ENCODE measurements at places on chromosomes 7 and 10. TPM values are rescaled to one million over a fixed set of nuclear protein-coding genes. Genes with fewer than 3 reads are reported as not detected.

DNA sequence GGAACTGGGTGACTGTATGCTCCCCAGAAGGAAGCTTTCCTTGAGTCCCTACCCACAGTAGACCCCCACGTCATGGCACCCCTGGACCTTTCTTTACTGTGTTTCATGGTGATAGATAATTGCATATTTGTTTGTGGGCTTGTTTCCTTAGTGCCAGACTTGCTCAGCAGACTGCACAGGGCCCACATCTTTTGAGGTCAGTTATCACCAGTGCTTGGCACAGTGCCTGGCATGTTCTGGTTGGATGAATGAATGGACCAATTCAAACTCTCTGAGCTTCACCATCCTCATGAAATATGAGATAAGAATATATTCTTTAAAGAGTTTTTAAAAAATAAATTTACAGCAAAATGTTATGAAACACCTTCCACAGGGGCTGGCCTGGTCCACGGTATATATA is 78.4 kb upstream of the EMX2 start:
- H3K27ac ChIP-seq: no peak overlapping the region
- no peaks in the 10 kb centered on the region for H3K4me1 ChIP-seq
- DNase-seq: no peak
- H3K27me3 ChIP-seq: no peaks in the 10 kb centered on the region
- no peak overlapping the region for H3K4me3 ChIP-seq

The ALOX5 gene
- 1.4 TPM for total RNA-seq

- DNase-seq: no peak
- H3K27me3 ChIP-seq: no peaks in the 10 kb centered on the region
- no peaks in the 10 kb centered on the region for H3K36me3 ChIP-seq
- H3K27ac ChIP-seq: no peak overlapping the region
These were observed 182.6 kb upstream of the FZD8 start for GRCh38 chr10:35824704-35825103.

The DLX5 gene
- total RNA-seq: not detected

The RBP4 gene
- total RNA-seq: not detected

DNA sequence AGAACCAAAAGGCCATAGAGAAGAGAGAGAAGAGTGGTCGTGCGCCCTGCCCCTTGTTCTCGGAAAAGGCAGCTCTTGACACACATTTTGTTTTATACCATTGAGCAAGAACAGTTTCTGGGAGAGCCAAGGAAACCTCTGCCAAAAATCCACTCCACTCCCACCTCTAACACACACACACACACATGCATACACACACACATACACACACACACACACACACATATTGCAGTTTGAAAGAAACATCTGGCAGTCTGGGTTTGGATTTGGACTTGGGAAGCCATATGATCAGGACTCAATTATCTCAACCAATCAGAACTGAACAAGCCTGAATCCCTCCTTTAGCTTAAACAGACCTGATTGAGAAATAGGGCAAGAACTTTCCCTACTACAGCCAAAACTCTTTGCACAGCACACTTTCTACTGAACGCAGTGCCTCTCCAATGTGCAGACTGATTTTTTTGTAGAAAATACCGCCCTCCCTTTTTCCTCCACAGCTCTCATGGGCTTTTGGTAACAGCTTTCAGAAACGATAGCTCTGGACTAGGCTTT is 484.0 kb upstream of the ZWINT start:
- no peaks in the 10 kb centered on the region for H3K27me3 ChIP-seq
- no peaks in the 10 kb centered on the region for H3K36me3 ChIP-seq
- H3K4me3 ChIP-seq: no peak overlapping the region
- DNase-seq: no peak
- H3K27ac ChIP-seq: no peak overlapping the region

The LIPF gene
- total RNA-seq: not detected

The SLC26A3 gene
- not detected for total RNA-seq

DNA sequence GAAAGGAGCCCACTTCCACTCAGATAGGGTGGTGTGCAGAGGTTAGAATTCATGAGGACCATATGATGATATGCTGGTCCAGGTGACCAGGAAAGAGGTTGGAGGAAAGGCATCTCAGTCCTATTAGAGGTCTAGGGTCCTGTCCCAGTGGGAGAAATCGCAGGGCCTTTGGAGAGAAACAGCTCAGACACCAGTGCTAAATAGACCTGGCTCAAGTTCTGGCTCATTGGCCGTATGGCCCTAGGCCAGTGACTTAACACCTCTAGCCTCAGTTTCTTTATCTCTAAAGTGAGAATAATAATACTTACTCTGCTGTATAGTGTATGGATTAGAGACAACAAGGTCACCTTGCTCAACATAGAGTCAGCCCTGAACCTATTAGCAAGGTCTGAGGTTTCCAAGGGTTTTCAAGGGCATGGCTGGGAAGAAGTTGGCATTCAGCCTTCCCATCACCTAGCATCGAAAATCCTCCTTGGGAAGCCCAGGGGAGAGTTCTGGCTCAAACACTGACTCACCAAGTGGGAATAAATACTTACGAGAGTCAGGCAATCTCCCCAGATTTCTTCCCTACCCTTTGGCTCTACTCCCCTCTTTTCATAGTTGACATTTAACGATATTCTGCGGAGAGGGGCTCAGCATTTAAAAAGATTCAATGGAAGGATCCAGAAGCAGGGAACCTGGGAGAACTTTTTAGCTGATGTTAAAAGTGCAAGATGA is 473.1 kb upstream of the PODXL start:
- H3K4me3 ChIP-seq: no peak overlapping the region
- H3K36me3 ChIP-seq: no peaks in the 10 kb centered on the region
- no peak for DNase-seq
- peaks cover 25% of the 10 kb centered on the region for H3K4me1 ChIP-seq

GRCh38 chr7:121352323-121352722 is 23.5 kb downstream of the WNT16 start:
- H3K36me3 ChIP-seq: no peaks in the 10 kb centered on the region
- H3K4me1 ChIP-seq: peaks cover 6% of the 10 kb centered on the region
- H3K4me3 ChIP-seq: no peak overlapping the region
- H3K27ac ChIP-seq: no peak overlapping the region
- DNase-seq: no peak

DNA sequence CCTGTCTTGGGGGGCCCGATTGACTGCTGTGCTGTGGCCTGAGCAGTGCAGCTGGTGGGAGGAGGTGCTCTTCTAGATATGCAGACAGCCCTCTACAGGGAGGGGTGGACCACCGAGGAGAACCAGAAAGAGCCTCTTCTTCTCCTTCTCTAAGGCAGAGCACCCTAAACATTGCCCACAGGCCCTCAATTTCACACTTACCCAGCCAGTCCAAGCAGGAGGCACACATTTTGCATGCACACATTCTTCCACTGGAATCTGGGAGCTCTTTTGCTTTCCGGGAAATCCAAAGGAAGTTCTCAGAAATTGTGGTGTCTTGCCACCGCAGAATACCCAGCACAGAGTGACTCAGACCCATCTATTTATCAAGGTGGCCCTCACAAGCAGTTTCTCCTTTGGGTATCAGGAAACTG is 45.8 kb downstream of the EEPD1 start:
- H3K27ac ChIP-seq: no peak overlapping the region
- no peak for DNase-seq
- no peaks in the 10 kb centered on the region for H3K27me3 ChIP-seq
- no peak overlapping the region for H3K4me3 ChIP-seq

- peak; percentile 70 for DNase-seq
- H3K4me3 ChIP-seq: no peak overlapping the region
- no peaks in the 10 kb centered on the region for H3K27me3 ChIP-seq
- H3K27ac ChIP-seq: no peak overlapping the region
These were observed 21.0 kb upstream of the ABI1 start for GRCh38 chr10:26881600-26882331.

DNA sequence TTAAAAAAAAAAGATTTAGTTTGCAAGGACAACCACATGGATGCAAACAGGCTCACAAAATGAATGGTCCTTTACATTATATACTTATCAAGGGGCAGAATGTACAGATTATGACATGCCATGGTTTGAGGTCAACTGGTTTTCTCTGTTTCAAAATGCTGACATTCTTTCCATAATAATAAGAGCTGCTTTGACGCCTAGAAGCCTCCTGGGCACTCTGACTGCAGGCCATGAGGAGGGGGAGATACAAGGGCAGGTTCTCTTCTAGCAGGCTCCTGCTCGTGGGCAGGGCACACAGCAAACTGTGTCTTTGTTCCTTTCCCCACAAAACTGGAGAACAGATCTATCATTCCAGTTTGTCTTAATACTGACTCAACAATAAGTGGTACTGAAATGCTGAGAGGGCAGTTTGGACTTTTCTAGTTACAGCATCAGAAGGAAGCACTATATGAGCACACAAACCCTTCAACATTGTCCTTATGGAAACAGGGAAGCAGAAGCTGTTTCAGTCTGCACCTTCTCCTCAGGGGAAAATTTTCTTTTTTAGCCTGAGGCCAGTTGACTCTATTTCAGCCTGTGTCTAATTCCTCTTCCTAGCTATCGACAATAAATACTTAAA is 314.9 kb upstream of the AOAH start:
- H3K27me3 ChIP-seq: no peaks in the 10 kb centered on the region
- no peak overlapping the region for H3K4me3 ChIP-seq
- DNase-seq: no peak
- H3K27ac ChIP-seq: no peak overlapping the region

DNA sequence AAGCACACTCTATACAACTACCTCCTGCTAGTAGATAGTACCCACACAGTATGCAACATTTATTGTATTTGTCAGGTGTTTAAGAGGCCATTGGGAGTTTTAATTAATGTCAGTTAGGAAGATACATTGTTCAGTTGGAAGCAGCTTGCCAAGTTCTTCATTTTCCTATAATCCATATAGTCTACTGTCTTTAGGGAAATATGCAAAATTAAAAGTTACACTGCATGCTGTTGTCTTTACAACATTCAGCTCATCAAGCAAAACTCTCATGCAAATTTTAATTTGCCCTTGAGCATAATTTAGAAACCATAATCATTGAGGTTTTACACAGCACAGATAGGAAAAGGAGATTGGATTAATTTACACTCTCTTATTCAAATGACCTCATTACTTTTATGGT is 17.4 kb downstream of the FOXP2 start:
- DNase-seq: no peak
- no peak overlapping the region for H3K27ac ChIP-seq
- H3K27me3 ChIP-seq: peaks cover 29% of the 10 kb centered on the region
- H3K4me3 ChIP-seq: no peak overlapping the region

- H3K27me3 ChIP-seq: no peaks in the 10 kb centered on the region
- H3K27ac ChIP-seq: peak overlapping the region; percentile 96
- no peak overlapping the region for H3K4me3 ChIP-seq
- H3K36me3 ChIP-seq: peaks cover 3% of the 10 kb centered on the region
- peaks cover 71% of the 10 kb centered on the region for H3K4me1 ChIP-seq
These were observed 45.0 kb downstream of the ZCCHC24 start for GRCh38 chr10:79400146-79401004.

DNA sequence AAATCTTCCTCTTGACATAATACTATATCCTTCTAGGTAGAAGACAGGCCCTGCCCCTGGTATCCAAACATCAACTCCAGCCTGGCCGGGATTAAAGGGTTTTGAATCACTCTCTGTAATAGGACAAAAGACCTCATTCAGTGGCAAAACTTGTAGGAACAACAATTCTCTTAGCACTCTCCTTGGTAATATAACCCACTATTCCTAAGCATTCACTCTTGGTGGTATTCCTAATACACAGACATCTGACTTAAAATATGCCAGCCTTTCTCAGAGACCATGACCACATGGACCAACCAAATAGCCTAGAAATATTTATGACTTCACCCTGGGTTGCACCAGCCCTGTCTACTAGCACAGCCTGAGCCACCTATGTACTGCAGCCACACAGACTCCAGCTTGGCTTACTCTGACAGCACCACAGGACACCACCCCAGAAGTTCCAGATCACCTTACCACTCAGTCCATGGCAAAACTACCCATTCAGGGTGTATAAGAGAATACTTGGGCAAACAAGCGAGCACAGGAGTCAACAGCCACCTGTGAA is 244.9 kb upstream of the NEBL start:
- H3K27me3 ChIP-seq: no peaks in the 10 kb centered on the region
- H3K27ac ChIP-seq: no peak overlapping the region
- H3K4me1 ChIP-seq: no peaks in the 10 kb centered on the region
- H3K36me3 ChIP-seq: no peaks in the 10 kb centered on the region
- no peak overlapping the region for H3K4me3 ChIP-seq
- DNase-seq: no peak

DNA sequence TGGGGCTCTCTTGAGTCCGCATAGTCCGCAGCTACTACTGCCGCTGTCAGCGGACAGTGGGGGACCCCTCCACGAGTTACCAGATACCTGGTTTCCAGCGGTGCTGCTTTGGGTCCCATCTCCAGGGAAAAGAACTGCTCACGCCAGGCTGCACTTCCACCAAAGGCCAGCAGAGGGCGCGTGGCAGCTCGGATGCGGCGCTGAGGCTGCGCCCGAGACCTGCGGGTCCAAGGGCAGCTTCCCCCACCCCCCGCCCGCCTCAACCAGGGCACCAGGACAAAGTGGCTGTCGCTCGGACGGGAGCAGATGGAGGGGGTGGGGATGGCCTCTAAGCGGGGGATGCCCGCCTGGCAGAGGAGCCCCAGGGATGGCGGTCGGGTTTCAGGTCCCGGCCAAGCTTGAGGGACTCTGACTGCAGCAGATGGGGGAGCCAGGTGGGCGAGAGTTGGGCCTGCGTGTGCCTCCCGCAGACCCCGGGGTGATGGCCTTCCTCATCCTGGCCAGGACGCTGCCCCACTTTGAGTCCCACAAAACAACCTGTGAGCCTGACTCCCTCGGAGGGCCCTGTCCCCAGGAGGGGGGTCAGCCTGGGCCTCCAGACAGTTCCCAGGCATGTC is 23.8 kb upstream of the ZNF735 start:
- H3K27ac ChIP-seq: no peak overlapping the region
- no peaks in the 10 kb centered on the region for H3K27me3 ChIP-seq
- no peaks in the 10 kb centered on the region for H3K4me1 ChIP-seq
- H3K4me3 ChIP-seq: no peak overlapping the region
- no peak for DNase-seq

GRCh38 chr10:51654918-51655317 is 44.5 kb downstream of the CSTF2T start:
- no peaks in the 10 kb centered on the region for H3K36me3 ChIP-seq
- no peaks in the 10 kb centered on the region for H3K27me3 ChIP-seq
- H3K27ac ChIP-seq: no peak overlapping the region
- H3K4me3 ChIP-seq: no peak overlapping the region
- H3K4me1 ChIP-seq: peaks cover 8% of the 10 kb centered on the region

DNA sequence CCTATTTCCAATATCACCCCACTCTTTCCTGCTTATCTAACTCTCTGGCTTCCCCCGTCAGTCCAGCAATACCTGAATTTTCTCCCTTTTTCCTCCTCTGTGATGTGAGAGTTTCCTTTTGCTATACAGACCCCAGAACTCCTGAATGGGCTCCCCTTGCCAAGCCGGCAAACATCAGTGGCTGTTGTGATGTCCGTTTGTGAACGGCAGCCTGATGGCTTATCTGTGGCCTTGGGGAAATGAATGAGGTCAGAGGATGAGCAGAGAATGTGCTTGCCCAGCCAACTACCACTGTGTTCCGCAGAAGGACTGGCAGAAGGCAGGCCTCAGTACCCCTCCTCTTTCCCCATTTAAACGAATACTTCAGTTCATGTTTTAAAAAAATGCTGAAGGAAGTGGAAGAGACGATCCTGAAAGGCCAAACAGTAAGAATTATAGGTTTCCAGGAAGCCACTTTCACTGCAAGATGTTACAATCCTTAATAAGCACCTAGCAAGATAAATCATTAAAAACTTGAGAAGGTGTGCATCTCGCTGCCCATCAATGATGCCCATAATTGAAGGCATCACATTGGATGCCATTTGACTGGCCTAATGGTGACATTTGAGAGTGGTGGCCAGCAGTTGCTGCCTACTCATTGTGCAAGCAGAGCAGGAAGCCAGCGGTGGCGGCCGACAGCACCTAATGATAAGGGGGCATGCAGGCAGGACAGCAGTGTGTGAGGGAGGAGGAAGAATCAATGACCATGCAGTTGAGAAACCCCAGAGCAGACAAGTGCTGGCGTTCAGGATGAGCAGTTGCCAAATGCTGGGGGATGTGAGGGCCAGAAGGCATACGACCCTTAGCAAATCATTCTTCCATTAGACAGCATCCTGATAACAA is 31.5 kb downstream of the SLC18A2 start:
- DNase-seq: no peak
- no peak overlapping the region for H3K4me3 ChIP-seq

Data from cardiac muscle cell (in vitro differentiated cells and primary cell).